SK-N-MC (cell line): ENCODE measurements at places on chromosomes 1 and 21.

- DNase-seq = no peak
These were observed 76.9 kb upstream of the HIVEP3 start for GRCh38 chr1:41995441-41996130.

DNA sequence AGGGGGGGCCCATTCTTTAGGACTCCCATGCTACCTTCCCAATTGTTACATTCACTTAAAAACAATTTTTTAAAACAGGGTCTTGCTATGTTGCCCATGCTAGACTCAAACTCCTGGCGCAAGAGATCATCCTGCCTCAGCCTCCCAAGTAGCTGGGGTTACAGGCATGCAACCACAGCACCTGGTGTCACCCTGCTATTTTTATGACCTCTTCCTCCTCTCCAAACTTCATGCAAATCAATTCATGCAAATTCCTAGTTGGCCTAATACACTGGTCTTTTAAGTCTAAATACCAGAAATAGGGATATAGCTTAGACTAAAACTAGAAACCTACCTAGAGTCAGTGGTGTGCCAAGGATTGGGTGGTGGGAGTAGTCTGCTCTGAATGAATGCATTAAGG is 30.1 kb downstream of the CDKN2C start:
- DNase-seq = no peak

DNA sequence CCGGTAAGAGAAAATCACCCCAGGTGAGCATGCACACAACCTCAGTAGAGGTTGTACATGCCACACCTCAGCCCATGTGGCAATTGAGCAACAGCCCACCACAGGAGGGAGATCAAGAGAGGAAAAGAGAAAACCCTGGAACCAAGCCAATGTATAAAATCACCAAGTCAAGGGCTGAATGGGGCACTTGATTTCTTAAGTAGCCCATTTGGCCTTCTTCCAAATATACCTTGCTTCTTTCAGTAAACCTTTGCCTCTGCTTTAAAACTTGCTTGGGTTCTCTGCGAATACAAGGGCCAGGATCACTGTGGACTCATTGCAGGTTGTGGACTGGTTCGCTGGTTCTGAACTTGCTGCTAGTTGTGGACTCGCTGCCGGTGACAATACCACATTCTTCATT is 1814.0 kb downstream of the PLA2G4A start:
- no peak for DNase-seq

- no peak for DNase-seq
These were observed 669 bp downstream of the KCNQ4 start for GRCh38 chr1:40784141-40784770.

DNA sequence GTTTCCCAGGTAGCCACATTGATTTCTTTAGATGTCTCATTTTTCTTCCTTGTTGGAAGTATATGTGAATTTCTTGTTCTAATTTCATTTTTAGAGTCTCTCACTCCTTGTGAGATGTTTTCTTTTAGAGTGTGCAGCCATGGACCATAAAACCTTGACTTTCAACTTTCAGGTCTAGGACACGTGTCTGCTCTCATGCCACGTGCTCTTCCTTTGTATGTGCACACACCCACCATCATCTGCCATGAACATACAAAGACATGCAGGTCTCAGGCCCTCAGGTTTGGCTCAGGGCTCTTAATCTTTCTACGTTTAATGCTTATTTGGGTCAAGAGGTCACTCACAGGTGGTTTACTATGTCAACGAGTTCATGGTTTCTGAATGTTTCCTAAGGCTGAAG is 70.6 kb downstream of the DDX20 start:
- DNase-seq = no peak

- DNase-seq = no peak
These were observed 49.5 kb upstream of the NPL start for GRCh38 chr1:182740120-182740519.

DNA sequence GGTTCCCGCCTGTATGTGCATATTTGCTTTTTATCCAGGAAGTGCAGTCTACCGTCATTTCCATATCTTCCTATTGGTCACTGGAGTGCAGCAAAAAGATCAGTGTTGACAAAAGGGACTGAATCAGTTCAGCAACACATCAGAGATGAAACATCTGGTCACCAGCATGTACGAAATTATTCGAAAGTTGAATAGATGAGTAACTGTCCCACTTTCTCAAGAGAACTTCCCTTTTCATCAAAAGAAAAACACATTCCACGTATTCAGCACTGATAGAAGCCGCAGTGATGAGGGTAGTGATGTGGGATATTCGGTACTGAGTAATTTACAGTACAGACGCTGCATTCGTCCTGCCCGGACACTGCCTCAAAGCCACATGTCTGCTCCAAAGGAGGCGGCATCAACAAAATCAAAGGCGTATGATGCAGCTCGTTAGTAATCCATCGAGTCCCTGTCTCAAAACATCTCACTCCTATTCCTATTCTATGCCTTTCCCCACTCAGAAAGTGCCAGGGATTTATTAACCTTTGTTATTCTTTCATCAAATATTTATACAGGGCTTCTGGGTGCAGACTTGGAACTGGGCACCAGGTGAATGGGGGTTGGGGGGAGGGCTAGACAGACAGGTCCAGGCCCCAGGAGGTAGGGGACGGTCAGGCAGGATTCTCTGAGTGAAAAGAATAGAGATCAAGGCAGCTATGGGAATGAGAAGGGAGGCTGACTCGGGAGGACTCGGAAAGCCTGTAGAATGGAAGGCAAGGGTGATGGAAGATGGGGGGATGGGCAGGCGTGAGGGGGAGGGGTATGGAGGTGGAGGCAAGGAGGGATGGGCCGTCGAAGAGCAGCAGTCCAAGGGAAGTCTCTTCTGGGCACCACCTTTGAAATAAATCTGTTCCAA is 79.5 kb upstream of the SLC45A1 start:
- no peak for DNase-seq

GRCh38 chr1:34057347-34058130 is 107.5 kb downstream of the CSMD2 start:
- DNase-seq = no peak

DNA sequence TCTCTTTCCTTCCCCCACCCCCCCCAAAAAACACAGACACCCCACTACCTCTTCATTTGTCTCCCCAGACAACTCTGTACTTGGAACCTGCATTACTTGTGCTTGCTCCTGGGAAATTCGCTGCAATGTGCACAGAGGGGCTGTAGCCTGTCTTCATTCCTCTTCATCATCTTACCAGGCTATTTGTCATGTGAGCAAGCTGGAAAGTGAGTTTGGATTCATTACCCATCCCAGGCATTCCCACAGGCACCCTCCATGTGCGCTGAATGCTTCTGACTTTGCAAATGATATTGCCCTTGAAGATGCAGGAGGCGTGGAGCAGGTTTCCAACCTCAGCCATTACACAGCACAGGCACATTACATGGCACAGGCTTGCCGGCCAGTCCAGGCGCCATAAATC is 494.9 kb downstream of the KIF26B start:
- no peak for DNase-seq
